ENCODE measurements at places on chromosomes 7 and 10.

GRCh38 chr7:9945131-9945530 is 1028.5 kb upstream of the PHF14 start:
- no peak for DNase-seq

DNA sequence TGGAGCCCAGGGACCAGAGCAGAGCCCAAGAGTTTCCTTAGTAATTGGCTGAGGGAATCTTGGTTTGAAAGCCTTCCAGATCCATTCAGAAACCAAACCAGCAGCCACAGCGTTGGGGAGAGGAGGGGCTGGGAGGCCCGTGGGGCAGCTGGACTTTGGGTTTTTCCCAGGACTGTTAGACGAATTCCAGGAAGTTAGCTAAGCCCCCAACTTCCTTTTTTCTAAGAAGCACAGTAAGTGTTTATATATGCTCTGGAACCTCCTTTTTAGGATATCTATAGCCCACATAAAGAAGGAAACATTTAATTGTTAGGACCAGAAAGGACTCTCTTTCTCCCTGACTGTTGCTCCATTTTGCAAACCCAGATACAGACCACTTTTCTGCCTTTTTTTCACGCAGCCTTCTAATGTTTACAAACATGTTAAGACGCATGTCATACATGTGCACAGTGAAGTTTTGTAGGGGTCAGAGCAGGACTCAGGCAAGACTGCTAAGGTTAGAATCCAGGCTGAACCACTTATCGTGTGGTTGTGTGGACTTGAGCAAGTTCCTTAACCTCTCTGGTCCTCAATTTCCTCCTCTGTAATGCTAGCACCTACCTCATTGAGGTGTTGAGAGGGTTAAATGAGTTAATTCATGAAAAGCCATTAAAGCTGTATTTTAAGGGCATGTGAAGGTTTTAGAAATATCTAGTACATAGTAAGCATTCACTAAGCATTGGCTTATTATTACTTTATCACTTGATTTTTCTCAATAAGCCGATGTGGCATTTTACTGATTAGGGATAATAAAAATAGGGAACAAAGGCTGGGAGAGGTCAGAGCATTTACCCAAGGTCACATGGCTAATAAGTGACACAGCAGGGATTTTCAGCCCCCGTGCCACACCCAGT is 42.4 kb downstream of the TBATA start:
- no peak for DNase-seq

DNA sequence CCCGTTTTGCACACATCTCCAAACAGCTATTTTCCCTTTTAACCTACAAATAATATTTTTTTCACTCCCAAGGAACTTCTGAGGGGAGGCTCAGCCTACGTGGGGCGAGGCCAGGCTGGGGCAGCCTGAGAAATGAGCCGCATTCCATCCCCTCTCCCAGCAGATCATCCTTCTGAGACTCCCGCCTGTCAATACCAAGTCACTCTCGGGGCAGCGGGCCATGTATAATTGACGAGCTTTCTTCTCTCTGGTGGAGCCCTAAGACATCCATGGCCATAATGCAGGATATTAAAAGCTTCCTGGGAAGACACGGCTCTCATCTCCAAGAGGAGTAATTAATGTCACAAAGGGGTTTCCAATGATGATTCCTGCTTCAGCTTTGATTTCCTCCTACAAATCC is 37.8 kb upstream of the CHST15 start:
- DNase-seq = no peak

GRCh38 chr7:80604436-80604835 is 34.0 kb upstream of the CD36 start:
- no peak for DNase-seq

DNA sequence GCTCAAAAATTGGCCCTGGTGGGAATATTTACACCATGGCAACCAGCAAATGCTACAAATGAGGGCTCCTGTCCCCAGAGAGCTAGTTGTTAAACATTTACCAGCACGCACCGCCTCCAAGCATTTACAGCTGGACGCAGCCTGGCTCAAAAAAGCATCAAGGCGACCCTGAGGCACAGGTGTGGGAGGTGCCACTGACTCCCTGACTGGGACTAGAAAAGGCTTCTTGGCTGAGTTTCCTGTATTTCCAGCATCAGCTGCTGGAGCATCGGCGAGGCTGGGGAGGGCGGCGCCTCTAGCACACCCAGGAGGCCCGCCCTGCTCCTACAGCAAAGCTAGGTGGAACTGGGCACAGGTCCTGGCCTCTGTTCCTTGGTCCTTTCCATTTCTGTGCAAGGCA is 43.5 kb upstream of the ZRANB1 start:
- no peak for DNase-seq

DNA sequence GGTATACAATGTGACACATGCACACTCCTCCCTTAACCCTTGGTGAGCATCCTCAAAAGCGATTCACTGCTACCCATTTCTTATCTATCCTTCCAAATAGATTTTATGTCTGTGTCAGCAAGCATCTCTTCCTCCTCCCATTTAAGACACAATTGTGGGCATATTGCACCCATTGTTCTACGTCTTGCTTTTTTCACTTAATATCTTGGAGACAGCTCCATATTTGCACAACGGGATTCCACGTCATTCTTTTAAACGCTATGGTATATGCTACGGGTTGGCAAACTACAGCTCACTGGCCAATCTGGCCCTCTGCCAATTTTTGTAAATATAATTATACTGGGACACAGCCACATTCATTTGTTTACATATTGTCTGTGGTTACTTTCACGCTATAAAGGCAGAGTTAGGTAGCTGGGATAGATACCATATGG is 88.6 kb downstream of the RNF216 start:
- DNase-seq = no peak

GRCh38 chr7:105084581-105084980 is 70.6 kb downstream of the KMT2E start:
- no peak for DNase-seq

- no peak for DNase-seq
These were observed 91.5 kb upstream of the LRRC4 start for GRCh38 chr7:128122576-128123290.

DNA sequence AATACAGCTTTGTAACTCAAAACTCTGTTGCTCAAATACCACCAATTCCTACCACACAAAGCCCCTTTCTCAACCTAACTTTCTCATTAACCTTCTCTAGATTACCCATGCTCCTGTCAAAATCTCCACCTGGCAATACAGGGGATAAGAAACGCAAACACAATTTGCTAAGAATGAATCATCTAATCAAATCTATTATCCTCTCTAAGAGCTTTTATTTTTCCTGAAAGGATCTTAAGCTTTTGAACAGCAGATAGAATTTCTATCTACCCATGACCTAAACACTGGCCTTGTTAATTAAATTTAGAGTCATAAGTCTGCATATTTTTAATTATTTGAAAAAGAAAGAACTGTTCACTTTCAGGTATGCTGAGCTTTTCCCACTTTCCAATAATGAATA is 98.3 kb downstream of the HBP1 start:
- no peak for DNase-seq

- no peak for DNase-seq
These were observed 84.3 kb upstream of the CACNA2D1 start for GRCh38 chr7:82527851-82528250.

GRCh38 chr7:88617185-88617584 is 142.3 kb upstream of the ZNF804B start:
- no peak for DNase-seq

- no peak for DNase-seq
These were observed 15.8 kb downstream of the RPP30 start for GRCh38 chr10:90887555-90887954.

DNA sequence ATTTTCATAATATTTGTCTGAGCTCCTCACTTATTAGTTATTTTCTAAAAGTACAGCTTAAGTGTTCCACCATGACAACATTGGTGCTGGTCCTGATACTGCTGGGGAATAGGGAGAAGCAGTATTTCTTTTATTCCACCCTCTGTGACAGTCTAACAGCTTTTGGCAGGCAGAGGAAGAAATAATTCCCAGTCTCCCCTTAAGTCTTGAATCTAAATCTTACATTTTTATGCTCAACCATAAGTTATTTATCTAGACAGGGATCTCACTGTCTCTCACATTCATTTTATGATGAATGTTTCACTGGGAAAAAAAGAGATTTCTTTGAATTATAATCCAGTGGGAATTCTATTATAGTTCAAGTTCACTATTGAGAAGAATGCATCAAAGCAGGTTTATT is 71.5 kb downstream of the MAGI2 start:
- DNase-seq = no peak

- no peak for DNase-seq
These were observed 37.7 kb downstream of the INSYN2A start for GRCh38 chr10:127158662-127159061.

DNA sequence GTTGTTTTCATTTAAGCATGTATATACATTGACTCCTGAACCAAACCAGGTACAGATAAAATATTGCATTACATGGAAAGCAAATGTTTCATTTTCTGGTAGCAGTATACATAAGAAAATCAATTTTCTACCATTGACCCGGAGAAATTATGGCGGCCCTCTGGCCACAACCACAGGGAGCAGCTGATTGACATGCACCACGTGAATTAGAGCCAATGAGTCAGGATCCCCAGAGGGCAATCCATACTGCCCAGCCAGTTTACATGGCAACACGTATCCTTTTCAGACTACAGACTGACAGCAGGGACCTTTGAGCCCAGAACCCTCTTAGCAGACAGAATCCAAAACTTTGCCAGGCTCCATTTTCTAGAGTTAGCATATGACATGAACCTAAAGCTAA is 272.2 kb upstream of the NEBL start:
- DNase-seq = no peak

DNA sequence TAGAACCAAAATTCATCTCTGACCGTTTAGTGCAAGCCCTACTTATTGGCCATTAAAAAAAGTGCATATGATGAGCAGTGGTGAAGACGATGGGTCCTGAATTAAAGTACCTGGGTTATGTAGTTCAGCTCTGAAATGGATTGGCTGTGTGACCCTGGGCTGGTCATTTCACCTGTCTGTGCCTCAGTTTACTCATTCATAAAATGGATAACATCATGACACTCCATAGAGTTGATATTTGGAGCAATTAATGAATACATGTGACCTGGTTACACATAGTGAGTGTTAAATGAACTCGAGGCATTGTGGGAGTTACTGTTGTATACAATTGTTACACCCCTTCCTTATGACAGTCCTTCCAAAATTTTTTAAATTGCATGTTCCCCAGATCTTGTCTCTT is 9.1 kb downstream of the MAP3K8 start:
- no peak for DNase-seq

DNA sequence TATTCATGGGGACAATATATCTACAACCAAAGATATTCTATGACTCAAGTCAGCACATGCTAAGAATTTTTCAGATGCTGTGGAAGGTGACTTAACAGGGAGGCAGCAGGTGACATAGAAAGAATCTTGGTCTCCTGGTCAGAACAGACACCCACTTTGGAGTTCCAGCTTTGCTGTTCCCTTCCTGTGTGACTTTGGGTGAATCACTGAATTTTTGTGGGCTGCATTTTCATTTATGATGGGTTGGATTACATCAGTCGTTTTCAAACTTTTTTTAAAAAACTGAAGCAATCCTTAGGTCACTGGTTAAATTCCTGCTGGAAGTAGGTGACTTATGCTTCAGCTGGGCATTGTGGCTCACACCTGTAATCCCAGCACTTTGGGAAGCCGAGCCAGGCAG is 24.9 kb downstream of the RGR start:
- DNase-seq = no peak

GRCh38 chr10:17166699-17167098 is 34.8 kb downstream of the TRDMT1 start:
- no peak for DNase-seq

DNA sequence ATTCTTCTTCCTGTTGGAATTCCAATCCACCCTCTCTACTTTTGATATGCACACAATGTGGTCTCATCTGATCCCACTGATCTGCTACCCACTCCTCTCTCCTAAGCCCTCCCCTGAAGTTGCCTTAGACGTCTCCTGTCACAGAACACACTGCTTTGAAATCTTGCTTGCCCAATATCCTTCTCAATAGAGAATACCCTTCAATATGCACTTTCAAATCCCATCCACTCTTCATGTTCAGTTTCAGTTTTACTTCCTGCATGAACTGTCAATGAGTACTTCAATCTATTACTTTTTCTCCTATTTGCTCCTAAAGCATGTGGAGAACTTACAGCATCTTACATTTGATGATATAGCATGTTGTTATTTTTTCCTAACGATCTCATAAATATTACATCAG is 93.5 kb downstream of the UPF2 start:
- DNase-seq = no peak

GRCh38 chr10:126972635-126973414 is 67.6 kb downstream of the DOCK1 start:
- DNase-seq = no peak

GRCh38 chr10:114172216-114172615 is 1.8 kb downstream of the CCDC186 start:
- no peak for DNase-seq

- DNase-seq = no peak
These were observed 3.4 kb upstream of the CEP41 start for GRCh38 chr7:130444234-130444633.

- DNase-seq = no peak
These were observed 2.8 kb downstream of the GPR15LG start for GRCh38 chr10:84176351-84176750.

GRCh38 chr7:26865094-26865388 is 651 bp upstream of the SKAP2 start:
- DNase-seq = no peak

DNA sequence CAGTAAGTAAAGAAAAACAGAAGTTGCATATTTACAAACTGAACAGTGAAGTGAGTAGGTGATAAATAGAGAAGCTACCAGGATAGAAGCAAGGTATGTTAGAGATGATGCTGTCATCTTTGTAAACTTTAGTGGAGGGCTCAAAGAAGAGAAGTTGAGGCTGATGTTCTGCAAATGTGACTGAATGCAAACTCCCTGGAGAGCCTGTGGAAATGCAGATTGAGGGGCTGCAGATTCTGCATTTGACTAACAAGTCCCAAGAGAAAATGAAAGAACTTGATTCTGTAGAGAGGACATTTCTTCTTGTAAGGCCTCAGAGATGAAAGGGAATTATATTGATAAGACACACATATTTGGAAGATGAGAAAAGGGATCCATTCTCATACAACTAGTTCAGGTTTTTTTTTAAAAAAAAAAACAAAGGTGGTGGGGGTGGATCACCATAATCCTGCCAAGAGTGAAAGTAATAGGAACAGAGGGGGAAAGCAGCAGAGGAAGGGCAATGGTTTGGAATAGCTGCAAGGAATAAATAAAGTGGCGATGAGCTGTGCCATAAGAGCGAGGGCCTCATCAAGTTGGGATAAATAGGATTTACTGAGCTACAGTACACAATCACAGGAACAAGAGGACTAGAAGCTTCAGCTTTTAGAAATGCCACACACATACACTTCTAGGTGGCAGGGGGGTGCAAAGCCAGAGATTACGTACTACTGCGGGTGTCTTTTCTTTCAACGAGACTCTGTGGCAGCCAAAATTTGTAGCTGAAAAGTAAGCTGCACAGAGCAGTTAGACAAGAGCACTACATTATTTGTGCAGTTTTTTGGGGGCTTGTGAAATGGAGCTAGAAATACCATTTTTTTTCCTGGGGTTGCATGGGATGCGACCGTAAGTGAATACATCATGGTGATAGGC is 778.5 kb downstream of the NRG3 start:
- DNase-seq = no peak

DNA sequence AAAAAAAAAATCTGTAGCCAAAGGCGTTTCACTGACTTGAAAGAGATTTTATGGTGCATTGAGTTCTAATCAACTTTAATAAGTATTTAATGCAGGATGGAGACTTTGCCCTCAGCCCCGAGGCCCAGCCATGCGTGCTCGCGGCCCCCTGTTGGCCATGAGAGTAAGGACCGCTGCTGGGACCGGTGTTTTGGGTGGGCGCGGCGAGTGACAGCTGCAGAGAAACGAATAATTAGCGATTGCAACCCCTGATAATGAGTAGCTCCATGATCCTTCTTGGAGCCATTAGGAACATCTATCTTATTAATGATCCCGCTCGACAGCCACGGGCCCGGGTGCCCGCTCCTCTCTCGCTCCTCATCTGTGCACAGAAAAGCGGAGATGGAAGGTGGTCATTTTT is 347.4 kb downstream of the RPS24 start:
- no peak for DNase-seq
